Putamen (tissue), 1 donor: ENCODE measurements at places on chromosomes 2 and 18.

DNA sequence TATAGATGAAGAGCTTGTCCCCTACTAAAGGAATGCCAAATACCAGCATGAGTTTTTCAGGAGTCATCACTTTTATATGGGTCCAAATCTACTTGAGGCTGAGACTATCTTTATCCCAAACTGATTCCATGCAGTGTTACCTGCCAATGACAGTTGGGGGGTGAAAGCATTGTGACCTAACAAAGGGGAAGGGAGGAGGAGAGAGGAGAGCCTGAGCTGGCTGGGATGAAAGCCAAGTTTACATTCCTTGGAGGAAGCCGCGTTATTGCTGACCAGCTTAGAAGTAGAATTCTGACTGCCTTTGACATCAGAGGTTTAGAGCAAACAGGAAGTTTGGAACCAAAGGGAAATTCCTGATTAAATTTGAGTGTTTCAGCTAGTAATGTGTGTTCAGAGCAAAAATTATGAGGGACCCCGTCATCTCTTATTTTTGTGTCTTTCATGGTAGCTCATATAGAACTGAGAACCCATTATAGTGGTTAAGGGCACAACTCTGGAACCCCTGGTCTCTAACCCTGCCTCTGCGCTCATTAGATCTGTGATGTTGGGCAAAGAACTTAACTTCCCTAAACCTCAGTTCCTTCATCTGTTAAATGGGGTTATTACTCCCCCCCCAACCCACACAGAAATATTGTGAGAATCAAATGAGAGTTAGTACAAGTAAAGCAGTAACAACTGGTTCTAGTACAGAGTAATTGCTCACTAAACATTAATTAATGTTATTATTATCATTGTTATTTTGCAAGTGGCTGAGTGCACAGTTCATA, 199.3 kb upstream of the EPAS1 start:
- DNase-seq: peak; percentile 56

- DNase-seq: no peak
Measured at GRCh38 chr18:61475931-61476330, 142.7 kb downstream of the CDH20 start.

DNA sequence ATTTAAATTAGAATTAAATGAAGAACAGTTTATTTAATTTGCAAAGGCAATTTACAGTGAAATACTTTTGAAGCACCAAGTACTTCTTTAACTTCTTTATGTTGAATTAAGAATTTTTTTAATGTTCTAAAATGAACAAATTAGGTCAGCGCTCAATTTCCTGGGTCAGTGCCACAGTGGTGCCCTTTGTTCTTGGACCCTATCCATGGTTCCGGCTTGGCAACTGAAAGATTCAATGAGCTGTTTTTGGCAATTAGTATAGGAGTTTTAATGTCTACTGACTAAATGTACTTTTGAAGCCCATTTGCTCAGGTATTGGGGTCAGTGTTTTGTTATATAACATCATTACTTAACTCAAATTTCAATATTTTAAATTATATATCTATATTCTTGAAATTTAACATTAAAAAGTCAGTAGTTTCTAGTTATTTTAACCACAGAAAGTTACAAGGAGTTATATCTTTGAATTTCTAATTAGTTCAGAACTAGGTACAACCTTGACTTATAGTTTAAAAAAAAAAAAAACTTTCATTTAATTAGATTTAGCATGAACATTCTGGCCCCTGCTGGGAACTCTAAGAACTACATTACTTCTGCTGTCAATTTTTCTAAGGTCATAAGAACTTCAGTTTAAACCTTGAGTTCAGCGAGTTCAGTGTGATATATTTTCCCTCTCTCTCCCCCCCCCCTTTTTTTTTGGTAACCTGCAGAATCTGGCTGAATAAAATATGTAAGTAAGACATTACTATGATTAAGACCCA, 7.6 kb upstream of the MSTN start:
- DNase-seq: peak; percentile 50

DNA sequence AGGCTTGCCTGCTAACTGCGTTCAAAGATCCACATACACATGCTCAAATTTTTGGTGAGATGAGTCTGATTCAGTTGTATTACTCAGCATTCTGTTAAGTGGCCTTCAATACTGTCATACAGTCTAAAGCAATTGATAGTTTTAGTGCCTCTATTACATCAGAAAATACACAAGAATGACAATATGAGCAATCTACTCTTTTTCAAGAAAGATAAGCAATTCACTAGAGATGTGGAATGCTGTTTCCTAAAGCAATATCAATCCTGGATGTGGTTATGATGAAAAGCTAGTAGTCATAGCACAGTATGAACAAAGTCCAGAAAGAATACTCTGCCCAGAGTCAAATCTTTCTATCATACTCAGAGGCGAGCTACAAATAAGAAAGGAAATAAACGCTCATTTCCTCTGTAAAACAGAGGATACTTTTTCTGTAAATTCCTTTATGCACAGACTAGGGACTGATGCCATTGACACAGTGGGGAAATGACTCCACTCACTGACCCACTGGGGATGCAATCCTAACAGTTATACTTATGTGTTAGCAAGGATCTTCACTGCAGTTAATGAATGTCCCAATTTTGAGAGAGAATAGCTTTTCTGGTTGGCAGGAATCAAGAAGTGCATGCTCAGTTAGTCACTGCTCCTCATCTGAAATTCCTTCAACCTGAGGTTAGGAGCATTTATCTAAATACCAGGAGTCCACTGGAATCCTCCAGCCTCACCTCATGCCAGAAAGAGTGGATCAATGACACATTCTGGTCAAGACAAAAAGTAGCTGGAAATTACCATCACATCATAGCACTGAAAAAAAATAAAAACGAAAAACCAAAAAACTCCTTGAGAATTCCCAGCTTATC, 83.3 kb downstream of the PDE11A start:
- no peak for DNase-seq

DNA sequence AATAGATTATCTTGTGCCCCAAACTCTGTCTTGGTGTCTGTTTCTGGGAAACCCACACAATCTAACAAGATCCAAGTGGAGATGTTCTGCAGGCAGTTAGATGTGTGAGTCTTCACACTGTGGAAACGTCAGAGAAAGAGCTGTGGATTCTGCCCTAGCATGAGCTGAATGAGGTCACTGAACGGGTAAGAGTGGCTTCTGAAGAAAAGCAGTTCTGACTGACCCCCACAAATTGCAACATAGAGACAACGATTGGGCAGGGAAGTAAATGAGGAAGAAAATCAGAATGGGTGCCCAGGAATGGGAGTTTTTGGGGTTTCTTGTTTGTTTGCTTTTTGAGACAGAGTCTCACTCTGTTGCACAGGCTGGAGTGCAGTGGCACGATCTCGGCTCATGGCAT, 12.9 kb upstream of the RPL37A start:
- no peak for DNase-seq

GRCh38 chr18:34543356-34543755, 166.7 kb upstream of the DTNA start:
- DNase-seq: no peak

GRCh38 chr2:120452131-120452530, 106.2 kb downstream of the INHBB start:
- no peak for DNase-seq

DNA sequence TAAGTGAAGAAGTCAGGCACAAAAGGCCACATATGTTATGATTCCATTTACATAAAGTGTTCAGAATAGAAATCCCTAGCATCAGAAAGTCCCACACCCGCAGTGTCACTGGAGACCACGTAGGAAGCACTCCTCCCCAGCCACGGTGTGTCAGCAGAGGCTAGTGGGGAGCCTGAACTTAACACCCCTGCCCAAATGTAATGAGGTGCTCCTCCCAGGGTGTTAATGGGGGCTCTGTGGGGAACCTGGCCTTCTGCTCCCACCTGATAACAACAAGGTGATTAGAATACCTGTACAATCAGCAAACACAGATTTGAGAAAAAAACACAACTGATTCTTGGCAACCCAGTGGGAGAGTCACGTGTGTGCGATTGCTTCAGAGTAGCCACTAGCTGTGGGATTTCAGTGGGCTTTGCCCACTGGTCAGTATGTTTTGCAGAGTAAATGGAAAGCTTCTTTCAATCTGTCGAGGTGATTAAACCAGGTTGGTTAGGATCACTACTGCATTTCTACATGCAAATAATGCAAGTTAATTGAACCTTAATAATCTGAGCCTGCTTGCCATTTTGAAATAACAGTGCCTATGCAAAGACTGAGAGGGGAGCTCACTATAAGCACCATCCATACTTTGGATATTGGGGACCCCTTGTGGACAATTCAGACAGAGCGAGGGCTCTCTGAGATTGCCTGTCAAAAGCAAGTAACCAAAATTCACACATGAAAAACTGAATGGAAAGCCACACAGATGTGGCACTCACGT, 20.6 kb upstream of the ATRAID start:
- no peak for DNase-seq

GRCh38 chr18:36711014-36711725, 117.6 kb downstream of the TPGS2 start:
- no peak for DNase-seq

GRCh38 chr2:160408959-160409291, 84.7 kb downstream of the RBMS1 start:
- no peak for DNase-seq

- DNase-seq: no peak
Measured at GRCh38 chr2:78417355-78417754, 608.1 kb upstream of the REG3G start.

DNA sequence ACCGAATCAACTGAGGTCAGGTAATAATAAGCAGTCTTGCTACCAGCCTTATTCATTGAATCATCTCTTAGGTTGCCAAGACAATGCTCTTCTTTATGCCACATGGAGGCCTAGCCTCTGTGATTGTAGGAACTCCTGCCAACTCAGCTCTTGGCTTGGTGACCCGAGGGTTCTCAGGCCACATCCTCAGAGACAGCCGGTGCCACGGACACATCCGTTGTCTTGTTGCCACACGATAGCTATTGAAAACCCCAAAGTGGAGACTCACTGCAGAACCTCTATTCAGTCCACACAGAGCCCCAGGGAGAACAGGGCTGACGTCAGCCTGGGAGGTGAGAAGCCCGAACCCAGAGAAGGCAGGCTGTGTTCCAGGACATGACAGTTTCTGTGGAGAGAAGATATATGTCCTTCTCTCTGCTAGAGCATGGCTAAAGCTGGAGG, 53.5 kb upstream of the TGFA start:
- DNase-seq: peak; percentile 32

- no peak for DNase-seq
Measured at GRCh38 chr2:190530248-190530900, 4.1 kb downstream of the NEMP2 start.

DNA sequence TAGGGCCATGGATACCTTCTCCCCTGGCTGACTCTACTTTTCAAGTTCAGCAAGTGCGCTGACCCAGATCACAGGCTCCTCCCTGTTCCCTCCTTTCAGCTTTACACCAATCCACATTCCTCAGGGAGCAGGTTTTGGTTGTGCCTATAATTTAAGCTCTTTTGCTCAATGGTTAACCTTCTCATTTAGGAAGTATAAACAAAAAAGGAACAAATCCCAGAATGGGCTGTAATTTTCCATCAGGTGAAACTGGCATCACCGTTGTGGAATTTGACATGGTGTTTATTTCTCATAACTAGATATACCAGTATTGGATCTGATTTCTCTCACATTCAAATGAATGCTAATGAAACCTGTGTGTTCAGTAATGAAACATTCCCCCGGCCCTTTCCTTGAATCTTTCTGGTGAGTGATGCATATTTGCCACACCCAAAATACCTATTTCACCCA, 13.6 kb downstream of the STRN start:
- DNase-seq: no peak

DNA sequence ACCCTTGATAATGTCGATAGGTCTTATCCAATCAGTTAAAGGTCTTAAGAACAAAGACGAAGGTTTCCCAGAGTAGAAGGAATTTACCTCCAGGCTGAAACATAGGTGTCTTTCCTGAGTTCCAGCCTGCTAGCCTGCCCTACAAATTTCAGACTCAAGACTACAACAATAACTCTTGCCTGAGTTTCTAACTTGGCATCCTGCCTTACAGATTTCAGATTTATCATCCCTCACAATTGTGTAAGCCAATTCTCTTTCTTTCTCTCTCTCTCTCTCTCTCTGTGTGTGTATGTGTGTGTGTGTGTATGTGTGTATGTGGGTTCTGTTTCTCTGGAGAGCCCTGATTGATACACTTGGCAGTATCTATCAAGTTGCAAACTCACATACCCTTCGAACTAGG, 37.2 kb upstream of the B4GALT6 start:
- no peak for DNase-seq

DNA sequence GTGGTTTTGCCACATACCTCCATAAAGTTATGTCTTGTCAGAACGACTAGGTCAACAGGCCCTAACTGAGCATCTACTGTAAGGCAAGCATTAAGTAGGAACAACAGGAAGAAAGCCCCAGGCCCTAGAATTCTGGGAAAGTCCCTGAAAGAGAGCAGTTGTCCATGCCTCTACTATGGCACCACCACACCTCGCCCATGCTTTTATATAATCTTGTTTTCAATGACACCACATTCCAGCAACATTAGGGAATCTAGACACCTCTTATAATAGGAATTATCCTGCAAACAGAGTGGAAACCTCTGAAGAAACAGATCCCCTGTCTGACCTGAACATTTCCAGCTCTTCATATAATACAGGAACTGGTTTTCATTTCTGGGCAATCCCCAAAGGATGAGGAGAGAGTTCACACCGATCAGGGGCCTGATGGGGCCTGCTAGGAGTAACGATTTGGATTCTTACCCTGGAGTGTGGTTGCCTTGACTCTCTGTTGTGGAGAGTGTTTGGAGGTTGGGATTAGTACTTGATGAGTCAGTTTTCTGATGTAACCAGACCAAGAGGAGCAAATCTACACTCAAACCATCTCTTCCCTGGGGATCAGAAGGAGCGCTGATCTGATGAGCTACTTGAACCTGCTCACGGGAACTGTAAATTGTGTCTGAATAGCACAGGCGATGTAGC, 31.9 kb upstream of the CEP68 start:
- no peak for DNase-seq

DNA sequence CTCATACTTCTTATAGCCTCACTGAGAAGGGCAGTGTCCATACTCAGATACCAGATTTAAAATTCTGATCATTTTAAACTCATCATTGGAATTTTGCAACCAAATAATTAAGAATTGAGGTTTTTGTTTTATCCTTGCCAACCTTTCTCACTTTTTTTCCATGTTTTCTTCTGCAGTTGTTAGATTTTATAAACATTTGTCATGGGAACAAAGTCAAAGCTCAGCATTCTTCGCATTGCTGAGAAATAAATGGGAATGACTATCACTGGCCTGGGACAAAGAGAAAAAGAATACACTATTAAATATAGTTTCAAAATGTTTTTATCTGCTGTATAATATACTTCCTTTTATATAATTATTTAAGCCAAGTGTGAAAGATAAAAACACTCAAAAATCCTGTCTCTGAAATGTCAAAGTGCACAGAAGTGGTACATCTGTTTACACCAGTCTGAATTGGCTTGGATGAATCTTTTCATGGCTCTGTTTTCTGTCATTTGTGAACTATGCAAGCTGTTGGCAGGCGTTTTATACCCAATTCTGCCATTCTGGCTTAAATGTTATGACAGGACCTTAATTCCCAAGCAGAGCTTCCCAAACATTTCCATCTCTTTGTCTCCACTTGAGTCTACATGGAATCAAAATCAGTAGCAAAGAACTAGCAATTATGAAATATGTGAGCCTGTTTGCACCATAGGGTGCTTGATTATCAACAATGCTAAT, 249.3 kb upstream of the SYT4 start:
- no peak for DNase-seq
